ENCODE measurements at places on chromosomes 3 and 15. TPM values are rescaled to one million over a fixed set of nuclear protein-coding genes. Genes with fewer than 3 reads are reported as not detected.
A peak's percentile ranks its signal among the peaks of the same experiment; 100 is the strongest.

- DNase-seq = peak; percentile 71
Observed at GRCh38 chr3:42839616-42840015, 30.4 kb downstream of the ACKR2 start.

DNA sequence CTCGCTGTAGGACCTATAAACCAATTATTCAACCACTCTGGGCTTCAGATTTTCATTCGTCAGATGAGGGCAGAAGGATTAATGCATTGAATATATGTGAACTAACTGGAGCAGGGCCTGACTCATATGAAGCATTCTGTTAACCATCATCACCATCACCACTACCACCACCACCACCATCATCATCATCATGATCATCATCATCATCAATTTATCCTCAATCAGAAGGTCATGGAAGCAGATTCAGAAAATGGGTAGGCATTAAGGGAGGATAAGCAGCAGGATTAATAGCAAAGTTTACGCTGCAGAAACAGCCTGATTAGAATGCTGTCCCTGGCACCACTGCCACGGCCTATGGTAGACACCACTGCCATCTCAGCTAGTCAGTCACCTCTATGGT is 407.5 kb upstream of the THBS1 start:
- no peak for DNase-seq

DNA sequence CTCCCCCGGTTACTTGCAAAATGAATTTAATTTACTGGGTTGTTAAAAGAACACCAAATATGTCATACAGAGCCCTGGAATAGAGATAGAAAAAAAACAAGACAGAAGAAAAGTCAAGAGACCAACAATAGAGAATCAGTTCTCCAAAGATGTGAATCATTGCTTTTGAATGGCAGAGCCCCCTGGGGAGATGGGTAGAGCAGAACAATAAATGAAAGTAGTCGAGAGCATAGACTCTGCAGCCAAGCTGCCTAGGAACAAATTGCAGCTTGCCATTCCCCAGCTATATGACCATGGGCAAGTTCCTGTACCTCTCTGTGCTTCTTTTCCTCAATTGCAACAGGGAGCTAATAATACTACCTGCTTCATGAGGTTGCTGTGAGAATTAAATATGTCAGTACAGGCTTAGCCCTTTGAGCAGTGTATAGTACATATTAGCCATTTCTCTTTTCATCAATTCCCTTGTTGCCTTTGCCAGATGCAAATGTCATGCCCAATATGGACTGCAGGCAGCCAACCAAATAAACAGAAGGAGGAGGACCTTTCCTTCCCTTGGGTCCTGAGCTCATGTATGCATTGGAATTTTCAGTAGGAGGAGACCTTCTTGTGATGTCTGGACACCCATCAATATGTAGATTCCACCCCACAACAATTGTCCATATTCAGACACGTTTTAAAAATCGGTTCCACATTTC is 25.0 kb upstream of the BFSP2 start:
- no peak for DNase-seq

The RAB6B gene
- 0.86 TPM for total RNA-seq
